ENCODE measurements at places on chromosomes 4 and X. TPM values are rescaled to one million over a fixed set of nuclear protein-coding genes. Genes with fewer than 3 reads are reported as not detected.

GRCh38 chr4:144649646-144650045 is 3.7 kb downstream of the HHIP start:
- DNase-seq = no peak

STOX2 gene
- not detected for total RNA-seq

USP17L5 gene
- total RNA-seq = not detected

GRCh38 chr4:19786616-19787015 is 465.1 kb upstream of the SLIT2 start:
- no peak for DNase-seq

DNA sequence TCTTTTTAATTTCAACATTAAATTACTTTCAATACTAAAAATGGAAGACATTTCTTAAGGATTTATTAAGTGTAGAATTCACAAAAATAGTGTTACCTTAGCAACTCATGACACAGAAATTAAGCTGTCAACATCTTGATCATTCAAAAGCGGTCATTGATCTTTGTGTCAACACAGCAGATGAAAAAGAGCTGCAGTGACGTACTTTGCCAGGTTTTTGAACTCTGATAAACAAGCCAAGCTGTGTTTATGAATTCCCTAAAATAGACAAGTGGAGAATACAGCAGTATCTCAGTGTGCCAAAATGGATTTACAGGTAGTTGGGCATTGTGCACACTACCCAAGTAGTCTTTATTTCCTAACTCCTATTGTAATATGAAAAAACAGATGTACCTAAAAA is 1141.8 kb upstream of the PCDH7 start:
- no peak for DNase-seq

CCKAR gene
- total RNA-seq = not detected

ARAP2 gene
- 90.8 TPM for total RNA-seq

NPY2R gene
- not detected for total RNA-seq

GUCY1A1 gene
- total RNA-seq = not detected

DNA sequence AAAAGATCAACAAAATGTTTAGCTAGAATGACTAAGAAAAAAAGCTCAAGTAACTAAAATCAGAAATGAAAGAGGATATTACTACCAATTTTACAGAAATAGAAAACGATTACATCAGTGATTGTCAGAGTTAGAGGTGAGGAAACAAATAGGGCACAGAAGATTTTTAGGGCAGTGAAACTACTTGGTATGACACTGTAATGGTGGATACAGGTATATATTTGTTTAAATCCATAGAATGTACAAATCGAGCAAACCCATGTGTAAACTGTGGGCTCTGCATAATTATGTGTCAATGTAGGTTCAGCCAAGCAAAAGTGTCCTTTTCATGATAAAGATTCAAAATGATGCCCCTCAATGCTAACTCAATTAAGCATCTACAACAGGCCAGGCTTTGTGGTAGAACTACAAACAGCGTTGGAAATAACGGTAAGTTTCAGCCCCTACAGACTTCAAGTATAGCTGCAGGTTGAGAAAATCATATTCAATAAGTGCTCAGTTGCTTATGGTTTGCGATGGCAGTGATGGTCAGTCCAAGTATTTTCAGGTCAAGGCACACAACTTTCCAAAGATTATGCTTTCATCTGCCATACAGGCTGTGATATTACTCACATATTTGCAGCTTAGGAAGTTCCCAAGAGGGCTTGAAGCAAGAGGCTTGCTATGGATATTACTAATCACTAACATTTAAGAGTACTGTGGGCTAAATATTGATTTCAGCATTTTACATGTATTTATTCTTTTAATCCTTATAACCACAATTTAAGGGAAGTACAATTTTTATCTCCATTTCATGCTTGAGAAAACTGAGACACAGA is 158.6 kb downstream of the TET2 start:
- DNase-seq = peak; percentile 4

GRCh38 chrX:41002026-41002425 is 83.2 kb upstream of the USP9X start:
- no peak for DNase-seq
